Activated CD4-positive, alpha-beta T cell treated with anti-CD3 and anti-CD28 coated beads, Interleukin-2, amount 50 U/mL, for 16 hours (primary cell): ENCODE measurements at places on chromosomes 3 and 15.

GRCh38 chr3:160860346-160860745 lies 104.3 kb downstream of the PPM1L start:
- DNase-seq, result no peak

DNA sequence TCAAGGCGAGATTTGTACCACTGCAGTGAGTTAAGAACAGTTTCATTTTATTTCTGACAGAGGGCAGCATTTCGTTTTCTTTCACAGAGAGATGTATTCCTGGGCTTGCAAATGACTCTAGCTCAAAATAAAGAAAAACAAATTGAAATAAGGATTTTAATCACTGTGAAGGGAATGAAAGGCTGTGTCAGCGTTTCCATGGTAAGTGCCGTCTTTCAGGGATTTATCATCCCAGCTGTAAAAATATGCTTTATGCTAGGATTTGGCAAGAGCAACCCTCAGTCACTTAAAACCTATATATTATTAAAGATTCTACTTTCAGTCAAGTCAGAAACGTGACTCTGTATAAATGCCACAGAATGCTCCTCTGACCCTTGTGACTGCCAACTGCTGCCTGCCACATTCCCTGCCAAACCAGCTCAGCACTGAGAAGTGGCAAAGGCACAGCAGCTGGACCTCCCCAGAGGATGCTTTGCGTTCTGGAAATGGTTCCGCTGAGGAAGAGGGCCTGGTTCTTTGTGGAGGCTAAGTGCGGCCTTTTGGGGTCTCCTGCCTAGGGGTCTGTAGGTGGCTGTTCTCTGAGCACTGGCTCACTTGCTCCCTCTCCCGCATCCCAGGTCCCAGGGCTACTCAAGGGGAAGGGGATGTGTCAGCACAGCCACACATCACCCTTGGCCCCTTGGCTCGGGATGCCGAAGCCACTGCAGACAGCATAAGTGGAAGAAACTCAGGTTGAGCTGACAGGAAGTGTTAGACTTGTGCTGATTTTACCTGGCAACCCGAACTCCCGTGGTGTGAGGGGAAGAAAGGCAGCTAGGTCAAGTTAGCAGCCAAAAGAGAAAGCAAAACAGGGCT lies 56.6 kb upstream of the POMGNT2 start:
- peak; percentile 28 for DNase-seq

- no peak for DNase-seq
These were observed 1.9 kb upstream of the DPPA4 start for GRCh38 chr3:109339197-109339596.

DNA sequence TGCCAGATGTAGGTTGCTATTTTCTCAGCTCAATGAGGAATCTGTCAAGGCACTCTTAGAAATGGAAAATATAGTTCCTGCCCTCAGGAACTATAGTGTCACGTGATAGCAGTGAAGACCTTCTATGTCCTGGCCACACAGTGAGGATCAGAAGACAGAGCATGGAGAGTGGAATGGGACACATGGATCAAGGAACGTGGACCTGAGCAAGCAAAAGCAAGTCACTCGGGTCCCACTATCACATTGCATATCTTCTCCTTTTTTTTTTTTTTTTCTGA lies 21.2 kb downstream of the SMAD3 start:
- no peak for DNase-seq

DNA sequence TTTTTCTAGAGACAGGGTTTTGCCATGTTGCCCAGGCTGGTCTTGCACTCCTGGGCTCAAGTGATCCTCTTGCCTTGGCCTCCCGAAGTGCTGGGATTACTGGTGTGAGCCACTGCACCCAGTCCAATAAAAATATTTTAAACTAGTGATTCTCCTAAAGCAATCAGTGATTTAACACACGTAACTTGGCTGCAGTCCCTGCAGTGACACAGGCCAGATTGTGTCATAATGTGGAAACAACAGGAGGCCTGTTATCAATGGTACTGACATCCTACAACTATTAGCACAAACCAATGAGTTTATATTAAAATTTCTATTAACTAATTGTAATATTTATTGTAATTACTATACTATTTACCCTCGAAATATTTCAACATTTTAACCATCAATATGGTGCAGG lies 1.6 kb upstream of the SEC61A1 start:
- DNase-seq, result no peak

DNA sequence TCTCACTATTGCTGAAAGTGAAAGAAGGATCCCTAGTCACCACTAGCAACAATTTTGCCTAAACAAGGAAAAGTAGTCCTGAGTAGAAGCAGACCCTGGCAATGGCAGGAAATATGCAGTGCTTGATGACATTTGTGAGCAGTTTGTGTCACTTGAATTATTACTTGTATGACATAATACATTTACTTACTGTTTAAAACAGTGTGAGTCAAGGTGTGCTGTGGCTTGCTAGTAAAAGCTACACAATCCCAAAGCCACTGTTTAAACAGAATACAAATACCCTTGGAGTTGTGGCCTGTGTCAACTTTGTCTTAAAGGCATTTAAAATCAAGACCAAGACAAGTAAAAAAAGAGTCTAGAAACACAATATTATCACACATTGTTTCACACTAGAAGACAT lies 775.4 kb downstream of the ROBO1 start:
- no peak for DNase-seq

GRCh38 chr15:52790941-52791751 lies 1.0 kb upstream of the ONECUT1 start:
- no peak for DNase-seq
